Stimulated activated CD4-positive, alpha-beta T cell treated with anti-CD3 and anti-CD28 coated beads, Interleukin-2, amount 100 ng/mL, for 24 hours (primary cell): ENCODE measurements at places on chromosomes 4 and X.
A peak's percentile ranks its signal among the peaks of the same experiment; 100 is the strongest.

- no peak for DNase-seq
Observed at GRCh38 chr4:126757219-126757618, 875.5 kb upstream of the INTU start.

DNA sequence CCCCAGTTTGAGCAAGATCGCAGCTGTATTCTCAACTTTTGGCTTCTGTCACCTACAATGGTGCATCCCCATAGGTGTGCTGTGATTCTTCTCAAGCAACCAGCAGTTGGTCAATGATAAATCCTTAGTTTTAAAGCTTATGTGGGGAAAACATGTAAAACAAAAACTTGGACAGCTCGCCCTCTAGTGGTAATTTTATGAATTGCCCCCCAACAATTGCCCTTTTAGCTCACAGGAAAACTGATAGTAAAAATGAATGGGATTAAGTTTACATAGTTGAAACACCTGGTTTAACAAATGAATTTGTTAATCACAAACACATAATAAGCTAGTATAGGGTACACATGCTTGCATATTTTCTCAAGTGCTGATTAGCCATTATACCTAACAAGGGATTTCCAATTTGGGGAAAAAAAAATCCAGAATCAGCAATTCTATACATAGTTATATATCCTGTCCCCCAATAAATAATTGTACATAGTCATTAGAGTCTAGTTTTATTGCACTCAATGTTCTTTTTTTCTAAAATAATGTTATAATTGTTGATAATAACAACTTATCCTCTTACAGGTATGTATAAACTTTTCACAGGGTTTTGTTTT is 30.1 kb downstream of the TEX13A start:
- no peak for DNase-seq

DNA sequence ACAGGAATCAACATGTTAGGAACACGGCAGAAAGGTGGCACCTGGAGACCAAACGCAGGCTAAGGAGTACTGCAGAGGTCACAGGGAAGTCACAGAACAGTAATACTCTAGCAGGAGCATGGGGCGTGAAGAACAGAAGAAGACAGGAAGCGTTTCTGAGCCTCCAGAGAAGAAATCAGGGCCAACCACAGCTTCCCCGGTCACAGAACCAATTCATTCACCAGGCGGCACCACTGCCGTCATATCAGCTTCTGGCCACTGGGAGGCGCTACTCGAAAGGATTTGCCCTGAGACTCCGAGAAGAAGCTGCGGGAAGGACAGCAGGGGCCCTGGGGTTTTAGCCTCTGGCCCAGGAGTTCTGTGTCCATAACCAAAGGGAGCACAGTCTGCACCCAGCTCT is 78.0 kb upstream of the DRD5 start:
- DNase-seq, result peak; percentile 67

DNA sequence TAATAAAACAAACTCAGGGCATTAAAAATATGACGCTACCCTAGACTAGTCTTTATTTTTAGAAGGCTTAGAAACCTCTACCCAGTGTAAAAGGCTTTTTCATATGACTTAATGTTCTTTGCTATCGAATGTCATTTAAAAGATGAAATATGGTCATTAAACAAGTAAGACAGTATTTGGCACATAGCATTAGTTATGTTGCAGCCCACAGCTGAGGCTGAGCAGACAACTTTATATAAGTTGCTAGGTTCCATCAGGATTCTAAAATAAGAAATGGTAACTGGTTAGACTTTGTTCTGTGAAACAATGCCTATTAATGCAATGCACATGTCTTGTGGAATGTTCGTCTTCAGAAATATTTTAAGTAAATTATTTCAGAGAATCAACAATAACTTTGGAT is 10.4 kb upstream of the PRSS12 start:
- no peak for DNase-seq

DNA sequence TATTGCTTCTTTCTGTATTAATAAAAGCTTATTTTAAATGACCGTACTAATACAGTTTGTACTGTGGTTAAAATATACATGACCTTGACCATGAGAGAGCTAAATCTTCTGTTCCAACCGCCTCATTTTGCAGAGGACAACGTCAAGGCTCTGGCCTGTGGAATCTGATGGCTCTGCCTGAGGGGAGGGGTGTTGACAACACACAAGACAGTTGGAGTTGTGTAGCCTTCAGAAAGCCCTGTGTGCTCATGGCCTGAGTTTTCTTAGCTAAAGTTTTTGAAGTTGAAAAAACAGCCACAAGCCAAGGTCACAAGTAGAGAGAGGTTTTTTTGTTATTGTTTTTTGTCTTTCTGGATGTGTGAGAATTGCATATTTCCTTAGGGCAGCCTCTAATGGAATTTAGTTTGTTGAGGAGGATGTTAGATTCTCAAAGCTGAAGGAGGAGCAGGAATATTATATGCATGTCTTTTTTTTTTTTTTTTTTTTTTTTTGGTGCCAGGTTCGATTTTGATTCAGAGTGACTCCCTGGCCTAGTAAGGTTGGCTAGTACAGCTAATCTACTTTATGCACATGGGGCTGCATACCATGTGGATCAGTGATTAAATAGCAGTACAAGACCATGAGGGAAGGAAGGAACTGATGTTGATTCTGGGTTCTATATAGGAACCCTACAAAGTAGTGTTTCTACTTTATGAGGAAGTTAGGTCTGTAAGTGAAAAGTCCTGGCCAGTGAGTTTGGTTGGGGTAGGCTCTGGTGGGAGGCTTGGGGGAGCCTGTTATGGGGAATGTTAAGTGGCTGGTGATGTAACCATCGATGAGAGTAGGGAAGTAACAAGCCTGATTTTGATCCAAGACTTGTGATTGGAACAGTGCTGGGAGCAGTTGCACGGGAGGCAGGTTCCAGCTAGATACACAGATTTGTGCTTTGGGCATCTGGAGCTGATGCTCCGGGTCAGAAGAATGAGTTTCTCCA is 20.3 kb downstream of the SMS start:
- DNase-seq, result no peak

GRCh38 chr4:86256086-86256485 is 103.8 kb downstream of the MAPK10 start:
- DNase-seq, result no peak

DNA sequence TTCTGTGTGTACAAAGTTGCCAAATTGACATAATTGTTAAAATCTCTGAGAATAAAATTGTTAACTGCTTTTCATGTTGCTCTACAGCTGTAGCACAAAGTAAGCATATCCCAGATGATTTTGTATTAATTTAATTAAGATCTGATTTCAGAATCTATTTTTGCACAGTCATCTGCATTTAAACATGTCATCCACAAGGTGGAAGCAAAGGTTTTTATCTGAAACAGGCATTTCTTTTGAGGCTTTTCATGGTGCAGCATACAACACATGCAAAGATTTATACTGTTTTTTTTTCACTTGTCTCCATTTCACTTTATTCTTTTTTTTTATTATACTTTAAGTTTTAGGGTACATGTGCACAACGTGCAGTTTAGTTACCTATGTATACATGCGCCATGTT is 51.2 kb downstream of the GC start:
- DNase-seq, result no peak

GRCh38 chrX:129720741-129721140 is 18.0 kb upstream of the XPNPEP2 start:
- DNase-seq, result no peak

- no peak for DNase-seq
Observed at GRCh38 chr4:3518941-3519340, 13.3 kb downstream of the LRPAP1 start.

GRCh38 chr4:145743641-145744040 is 63.7 kb downstream of the C4orf51 start:
- DNase-seq, result no peak

DNA sequence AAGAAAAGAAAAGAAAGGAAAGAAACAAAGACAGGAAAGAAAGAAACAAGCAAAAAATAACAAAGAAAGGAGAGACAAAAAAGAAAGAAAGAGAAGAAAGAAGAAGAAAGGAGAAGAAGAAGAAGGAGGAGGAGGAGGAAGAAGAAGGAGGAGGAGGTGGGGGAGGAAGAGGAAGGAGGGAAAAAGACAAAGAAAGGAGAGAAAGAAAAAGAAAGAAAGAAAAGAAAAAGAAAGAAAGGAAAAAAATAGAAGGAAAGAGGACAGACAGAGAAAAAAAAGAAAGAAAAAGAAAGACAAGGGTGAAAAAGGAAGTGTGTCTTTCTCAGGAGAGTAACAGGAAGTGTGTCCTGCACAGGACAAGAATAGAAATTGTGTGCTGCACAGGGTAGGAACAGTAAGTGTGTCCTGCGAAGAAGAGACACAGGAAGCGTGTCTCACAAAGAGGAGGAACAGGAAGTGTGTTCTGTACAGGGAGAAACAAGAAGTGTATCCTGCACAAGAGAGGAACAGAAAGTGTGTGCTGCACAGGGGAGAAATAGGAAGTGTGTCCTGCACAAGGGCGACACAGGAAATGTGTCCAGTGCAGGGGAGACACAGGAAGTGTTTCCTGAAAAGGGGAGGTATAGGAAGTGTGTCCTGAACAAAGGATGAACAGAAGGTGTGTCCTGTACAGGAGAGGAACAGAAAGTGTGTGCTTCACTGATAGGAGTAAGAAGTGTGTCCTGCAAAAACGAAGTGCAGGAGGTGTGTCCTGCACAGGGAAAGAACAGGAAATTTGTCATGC is 101.2 kb downstream of the ARSF start:
- DNase-seq, result no peak

DNA sequence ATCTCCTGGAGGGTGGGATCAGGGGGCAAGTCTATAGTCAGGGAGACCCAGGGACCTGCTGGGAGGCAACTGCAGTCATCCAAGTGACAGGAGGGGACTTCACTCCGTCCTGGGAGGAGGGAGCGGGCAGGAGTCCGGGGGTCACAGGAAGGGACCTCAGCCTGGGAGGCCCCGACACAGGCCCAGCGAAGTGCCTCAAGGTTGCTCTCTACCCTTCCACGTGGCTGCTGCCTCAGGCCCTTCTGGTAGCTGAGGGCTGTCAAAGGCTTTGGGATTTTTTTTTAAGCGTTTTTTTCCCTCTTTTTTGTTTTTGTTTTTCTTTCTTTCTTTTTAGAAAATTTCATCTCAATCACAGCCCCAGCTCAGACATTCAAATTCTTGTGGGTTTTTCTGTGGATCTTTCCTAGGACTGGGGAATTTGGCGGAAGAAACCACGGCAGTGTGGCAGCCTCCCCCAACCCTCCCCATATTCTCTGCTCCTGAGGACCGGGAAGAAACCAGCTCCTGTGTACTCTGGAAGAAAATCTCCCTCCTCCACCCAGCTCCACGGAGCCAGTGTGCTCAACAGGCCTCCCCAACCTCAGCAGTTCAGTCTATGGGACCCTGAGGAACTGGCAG is 1.4 kb upstream of the HAUS7 start:
- DNase-seq, result no peak

DNA sequence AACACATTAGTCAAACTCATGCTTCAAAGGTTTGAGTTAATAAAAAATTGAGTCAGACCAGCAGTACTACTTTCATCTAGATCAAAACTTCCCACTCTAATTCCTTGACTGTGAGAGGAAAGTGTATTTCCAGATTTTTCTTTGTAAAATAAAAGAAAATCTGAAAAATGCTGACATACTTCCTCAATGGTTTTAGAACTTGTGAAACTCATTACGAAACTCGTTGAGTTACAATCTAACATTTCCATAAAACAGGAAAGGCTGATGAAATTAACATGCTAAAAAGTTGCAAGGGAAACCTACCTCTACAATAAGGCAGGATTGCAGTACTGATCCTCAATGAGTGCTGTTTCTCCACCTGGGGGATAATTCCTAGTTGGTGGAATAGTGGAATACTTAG is 217.8 kb upstream of the HCCS start:
- no peak for DNase-seq

- no peak for DNase-seq
Observed at GRCh38 chr4:15920723-15921591, 17.6 kb downstream of the FGFBP1 start.

DNA sequence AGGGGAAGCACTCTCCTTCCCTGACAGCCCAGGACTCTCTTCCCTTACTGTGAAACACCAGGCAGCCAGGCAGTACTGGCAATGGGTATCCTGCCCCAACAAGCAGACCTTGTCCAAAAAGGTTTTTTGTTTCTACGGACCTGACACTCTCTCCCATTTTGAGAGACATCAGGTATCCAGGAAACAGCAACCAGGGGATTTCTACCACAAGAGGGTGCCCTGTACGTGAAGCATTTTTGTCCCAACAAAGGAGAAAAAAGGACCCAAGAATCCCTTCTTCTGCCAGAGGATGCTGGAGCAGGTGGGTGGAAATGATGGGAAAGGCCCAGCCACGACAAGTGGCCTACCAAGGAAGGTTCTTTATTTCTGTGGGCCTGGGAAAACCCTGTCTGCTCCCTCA is 65.7 kb upstream of the FGF13 start:
- DNase-seq, result no peak

GRCh38 chrX:50093625-50094024 is 107.2 kb downstream of the AKAP4 start:
- no peak for DNase-seq

GRCh38 chrX:69285881-69286564 is 120.8 kb upstream of the PJA1 start:
- DNase-seq, result peak; percentile 58

DNA sequence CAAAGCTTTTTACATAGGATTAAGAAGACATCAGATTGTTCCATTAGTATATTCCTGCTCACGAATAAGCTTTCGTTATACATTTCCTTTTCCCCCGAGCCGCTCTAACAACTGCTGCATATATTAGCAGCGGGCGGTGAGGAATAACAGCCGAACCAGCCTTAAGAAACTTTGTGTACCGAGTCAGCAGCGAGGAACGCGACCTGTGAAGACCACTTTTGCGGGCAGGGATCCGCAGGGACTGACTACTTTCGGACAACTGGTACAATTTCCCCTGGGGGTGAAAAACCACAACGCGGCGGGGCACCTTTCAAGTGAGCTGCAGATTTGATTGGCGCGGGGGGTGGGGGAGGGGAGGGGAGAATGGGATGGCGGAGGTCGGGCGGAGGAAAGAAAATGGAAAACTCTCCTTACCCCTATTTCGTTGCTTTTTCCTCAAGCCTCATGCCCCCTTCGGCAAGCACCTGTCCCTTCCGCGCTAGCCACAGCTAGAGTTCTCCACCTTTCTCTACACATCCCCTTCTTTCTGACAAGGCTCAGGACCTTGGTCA is 5.9 kb upstream of the PITX2 start:
- no peak for DNase-seq

DNA sequence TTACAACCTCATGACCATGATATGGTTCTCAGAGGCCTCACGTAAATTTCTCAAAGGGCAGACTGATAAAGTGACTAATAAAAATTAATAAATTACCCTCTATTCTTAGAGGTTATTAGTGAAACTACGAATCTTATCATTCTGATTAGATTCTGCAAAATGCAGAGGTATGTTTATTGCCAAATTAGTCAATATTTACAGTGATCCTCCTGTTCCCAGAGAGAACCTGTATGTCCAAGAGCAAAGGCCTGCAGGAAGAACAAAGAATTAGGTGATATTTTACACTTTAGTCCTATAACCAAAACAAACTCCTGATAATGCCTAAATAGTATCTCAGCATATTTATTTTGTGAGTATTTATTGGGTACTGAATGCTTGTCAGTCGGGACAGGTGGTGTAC is 58.1 kb downstream of the FAM13A start:
- DNase-seq, result no peak
